ENCODE measurements at places on chromosomes 2 and 18.
A peak's percentile ranks its signal among the peaks of the same experiment; 100 is the strongest.

- no peak for DNase-seq
These were observed 74.9 kb downstream of the THADA start for GRCh38 chr2:43520919-43521318.

GRCh38 chr2:16215902-16216557 lies 275.7 kb downstream of the MYCN start:
- DNase-seq: no peak

DNA sequence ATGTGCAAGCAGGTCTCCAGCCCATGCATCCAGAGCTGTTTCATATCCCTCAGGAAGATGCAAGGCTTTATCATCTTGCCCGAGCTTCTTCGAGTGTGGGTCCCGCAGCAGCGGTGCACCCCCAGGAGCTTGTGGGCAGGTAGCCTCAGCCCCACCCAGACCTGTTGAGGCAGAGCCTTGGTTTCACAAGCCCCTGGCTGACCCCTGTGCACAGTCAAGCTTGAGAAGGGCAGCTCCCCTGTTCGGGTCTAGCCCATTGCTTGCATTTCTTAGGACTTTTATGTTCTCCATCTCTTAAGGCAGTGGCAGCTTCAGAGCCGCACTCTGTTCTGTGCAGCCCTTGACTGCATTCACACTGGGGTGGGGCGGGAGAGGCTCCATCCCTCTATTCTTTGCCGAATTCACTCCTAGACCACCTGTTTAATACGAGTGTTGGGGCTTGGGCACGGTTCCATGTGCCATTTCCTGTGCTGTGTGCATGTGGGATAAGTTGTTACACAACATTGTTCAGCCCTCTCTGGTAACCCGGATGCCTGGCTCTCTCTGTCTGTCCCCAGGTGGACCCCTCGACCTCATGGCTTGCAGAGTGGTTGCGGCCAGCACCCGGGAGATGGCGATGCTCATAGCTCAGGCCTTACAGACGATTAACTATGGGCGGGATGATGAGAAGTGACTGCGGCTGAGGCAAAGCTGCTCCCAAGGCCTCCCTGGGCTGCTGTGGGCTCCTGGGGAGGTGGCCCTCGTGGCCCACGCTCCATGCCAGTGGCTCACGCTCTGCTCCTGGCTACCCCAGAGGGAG lies 48.7 kb downstream of the IMPA2 start:
- no peak for DNase-seq

DNA sequence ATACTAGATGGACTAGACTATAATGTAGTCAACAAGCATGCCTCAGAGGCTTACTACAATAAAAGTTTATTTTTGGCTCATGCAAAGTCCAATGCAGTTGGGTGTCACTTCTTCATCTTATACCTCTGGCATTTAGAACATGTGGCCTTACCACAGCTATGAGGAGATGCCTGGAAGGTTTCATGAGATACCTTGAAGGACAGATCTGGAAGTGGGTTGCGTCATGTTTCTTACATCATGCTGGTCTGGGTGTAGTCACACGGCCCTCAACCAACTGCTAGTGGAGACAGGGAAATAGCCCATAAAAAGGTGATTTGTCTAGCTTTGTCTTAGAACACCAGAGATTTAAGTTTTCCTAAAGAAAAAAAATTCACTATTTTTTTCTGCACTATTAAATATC lies 91.7 kb upstream of the MMADHC start:
- no peak for DNase-seq

- no peak for DNase-seq
These were observed 26.2 kb downstream of the PTPRM start for GRCh38 chr18:7593218-7593819.

- DNase-seq: peak; percentile 5
These were observed 65.3 kb upstream of the TAF1B start for GRCh38 chr2:9778012-9778411.

DNA sequence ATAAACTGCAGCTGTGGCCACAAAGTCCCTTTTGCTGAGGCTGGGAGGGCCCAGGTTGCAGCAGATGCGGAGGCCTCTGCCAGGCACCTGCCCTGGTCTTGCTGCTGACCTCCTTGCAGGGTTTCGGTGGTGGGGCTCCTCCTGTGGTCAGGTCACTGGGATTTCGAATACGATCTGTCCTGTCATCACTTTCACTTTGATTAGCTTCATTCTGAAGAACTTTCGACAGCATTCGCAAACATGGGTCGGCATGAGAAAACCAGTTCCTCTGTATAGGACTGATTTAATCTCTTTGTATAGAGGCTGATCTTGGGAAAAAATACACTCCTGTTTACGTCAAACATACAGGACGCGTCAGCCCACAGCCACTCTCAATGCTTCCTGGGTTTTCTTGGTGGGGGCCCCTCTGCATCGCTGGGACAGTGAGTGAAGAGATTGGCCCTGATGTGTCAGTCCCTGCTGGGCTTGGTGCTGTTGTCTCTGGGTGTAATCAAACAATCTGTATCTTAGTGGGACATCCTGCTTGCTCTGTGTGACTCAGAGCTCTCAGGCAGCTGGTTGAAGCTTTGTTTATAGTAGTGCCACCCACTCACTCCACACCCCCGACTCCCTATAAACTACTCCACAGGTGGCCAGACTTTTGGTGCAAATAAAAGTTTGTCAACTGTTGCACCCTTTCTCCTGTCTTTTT lies 209.4 kb upstream of the CXCR4 start:
- DNase-seq: peak; percentile 74

GRCh38 chr2:205714789-205715720 lies 32.8 kb downstream of the NRP2 start:
- no peak for DNase-seq

DNA sequence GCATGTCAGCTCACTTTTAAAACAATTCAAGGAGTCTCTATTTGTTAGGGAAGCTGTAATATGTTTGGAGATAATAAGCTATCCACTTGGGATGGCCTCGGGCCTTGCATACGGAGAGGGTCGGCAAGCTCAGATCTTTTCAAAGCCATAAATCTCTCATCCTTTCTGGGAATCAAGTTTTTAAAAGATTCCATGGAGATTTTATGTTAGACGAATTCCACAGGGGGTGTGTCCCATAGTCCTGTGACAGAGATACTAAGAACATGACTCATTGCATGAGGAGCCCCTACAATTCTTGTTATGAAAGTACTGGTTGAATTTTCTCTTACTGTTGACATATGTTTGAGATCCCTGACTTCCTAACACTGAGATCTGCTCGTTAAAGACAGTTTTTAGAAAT lies 108.7 kb downstream of the FEZ2 start:
- DNase-seq: no peak

- DNase-seq: no peak
These were observed 71.9 kb downstream of the TNP1 start for GRCh38 chr2:216787851-216788540.

DNA sequence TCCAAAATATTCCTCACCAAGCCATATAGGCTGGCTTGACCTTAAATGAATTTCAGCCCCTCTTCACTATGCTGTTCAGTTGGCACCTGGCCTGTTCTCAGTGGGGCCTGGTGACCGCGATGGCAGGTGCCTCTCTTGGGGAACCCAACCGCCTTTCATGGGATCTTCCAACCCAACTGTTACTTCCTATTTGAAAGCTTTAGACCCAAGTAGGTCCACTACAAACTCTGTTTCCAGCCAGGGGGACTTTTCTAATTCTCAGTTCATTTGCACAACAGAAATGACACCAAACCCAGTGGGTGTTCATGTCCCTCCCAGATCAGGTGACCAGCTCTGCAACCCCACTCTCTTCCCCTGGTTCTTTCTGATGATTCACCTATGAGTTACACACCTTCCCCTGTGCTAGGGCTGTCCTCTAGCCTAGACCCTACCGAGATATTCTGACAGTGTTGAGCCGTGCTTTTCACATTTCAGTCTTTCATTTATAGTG lies 35.6 kb upstream of the NDUFV2 start:
- DNase-seq: no peak

- no peak for DNase-seq
These were observed 11.8 kb upstream of the DSG2 start for GRCh38 chr18:31486165-31486564.

GRCh38 chr18:39840856-39841481 lies 2114.1 kb upstream of the PIK3C3 start:
- no peak for DNase-seq

GRCh38 chr2:31384771-31385276 lies 29.7 kb downstream of the XDH start:
- DNase-seq: no peak

Data from stimulated activated naive CD4-positive, alpha-beta T cell treated with Interleukin-2 at 50 U/mL for 16 hours (primary cell).